ENCODE measurements at places on chromosomes 6 and 20. TPM values are rescaled to one million over a fixed set of nuclear protein-coding genes. Genes with fewer than 3 reads are reported as not detected.

DNA sequence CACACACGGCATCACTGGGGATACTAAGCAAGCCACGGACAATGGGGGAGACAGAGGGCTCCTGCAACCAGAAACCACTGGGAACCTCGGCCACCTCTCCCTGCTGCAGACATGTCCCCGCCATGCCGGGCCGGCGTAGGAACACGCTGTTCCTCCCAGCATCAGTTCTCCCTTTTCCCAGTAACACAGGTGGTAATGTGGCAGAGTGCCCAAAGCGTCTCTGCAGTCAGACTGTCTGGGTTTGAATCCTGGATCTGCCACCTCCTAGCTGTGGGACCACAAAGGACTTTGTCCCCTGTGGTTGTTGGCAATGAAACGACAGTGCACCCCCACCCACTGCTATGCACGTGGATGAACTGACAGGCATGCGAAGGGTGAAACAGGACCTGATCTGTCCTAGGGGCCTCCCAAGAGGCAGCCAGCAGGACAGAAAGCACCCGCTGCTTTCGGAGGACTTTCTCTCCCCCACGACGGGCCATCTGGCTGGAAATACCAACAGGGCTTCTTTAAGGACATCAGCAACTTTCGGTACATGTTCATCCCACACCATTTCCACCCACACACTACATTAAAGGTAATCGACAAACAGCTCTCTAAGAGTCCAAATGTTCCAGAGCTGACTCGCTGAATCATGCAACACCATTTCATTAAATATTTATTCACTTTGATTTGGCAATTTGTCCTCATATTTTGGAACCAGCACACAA is 74.1 kb downstream of the SULF2 start:
- no peak for DNase-seq
- no peaks in the 10 kb centered on the region for H3K4me1 ChIP-seq
- no peak overlapping the region for H3K27ac ChIP-seq
- peaks cover 5% of the 10 kb centered on the region for H3K27me3 ChIP-seq
- no peak overlapping the region for H3K4me3 ChIP-seq

- H3K36me3 ChIP-seq = no peaks in the 10 kb centered on the region
- peak; percentile 87 for DNase-seq
- H3K27me3 ChIP-seq = no peaks in the 10 kb centered on the region
- H3K4me1 ChIP-seq = peaks cover 25% of the 10 kb centered on the region
These were observed 327.5 kb downstream of the SYNE1 start for GRCh38 chr6:152309648-152310047.

DNA sequence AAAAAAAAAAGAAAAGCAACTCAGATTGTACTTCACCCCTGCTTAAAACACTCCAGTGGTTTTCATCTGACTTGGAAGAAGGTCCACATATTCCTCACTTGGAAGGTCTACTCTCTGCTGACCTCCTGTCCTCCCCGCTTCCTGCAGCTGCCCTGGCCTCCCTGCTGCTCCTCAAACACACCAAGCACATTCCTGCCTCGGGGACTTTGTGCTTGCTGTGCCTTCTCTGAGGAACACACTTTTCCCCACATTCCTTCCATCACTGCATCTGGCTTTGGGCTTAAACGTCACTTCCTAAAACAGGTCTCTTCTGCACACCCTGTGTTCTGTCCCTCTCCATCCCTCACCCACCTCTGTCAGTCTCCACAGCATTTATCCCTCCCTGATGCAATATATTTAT is 4.9 kb upstream of the PDYN start:
- H3K36me3 ChIP-seq = no peaks in the 10 kb centered on the region
- peaks cover 25% of the 10 kb centered on the region for H3K27me3 ChIP-seq
- H3K27ac ChIP-seq = no peak overlapping the region

- no peak overlapping the region for H3K4me3 ChIP-seq
- no peak overlapping the region for H3K27ac ChIP-seq
- H3K4me1 ChIP-seq = no peaks in the 10 kb centered on the region
- DNase-seq = no peak
These were observed 146.3 kb downstream of the LY86 start for GRCh38 chr6:6734479-6735465.

DNA sequence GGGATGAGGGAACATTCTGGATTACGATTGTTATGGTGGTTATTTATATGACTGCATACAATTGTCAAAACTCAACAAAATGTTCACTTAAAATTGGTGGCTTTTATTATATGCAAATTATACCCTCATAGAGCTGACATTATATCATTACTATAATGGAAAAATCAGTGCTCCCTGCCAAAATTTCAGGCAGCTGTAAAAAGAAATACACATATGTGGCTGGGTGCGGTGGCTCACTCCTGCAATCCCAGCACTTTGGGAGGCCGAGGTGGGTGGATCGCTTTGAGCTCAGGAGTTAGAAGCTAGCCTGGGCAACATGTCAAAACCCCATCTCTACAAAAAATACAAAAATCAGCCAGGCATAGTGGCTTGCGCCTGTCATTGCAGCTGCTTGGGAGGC is 75.8 kb upstream of the SULF2 start:
- H3K27ac ChIP-seq = no peak overlapping the region
- H3K4me3 ChIP-seq = no peak overlapping the region
- no peaks in the 10 kb centered on the region for H3K36me3 ChIP-seq
- H3K4me1 ChIP-seq = no peaks in the 10 kb centered on the region

GRCh38 chr6:121748376-121748775 is 312.9 kb downstream of the GJA1 start:
- no peaks in the 10 kb centered on the region for H3K4me1 ChIP-seq
- no peak overlapping the region for H3K27ac ChIP-seq
- no peaks in the 10 kb centered on the region for H3K27me3 ChIP-seq

- H3K27ac ChIP-seq = peak overlapping the region; percentile 26
- no peak overlapping the region for H3K4me3 ChIP-seq
- no peaks in the 10 kb centered on the region for H3K27me3 ChIP-seq
- H3K4me1 ChIP-seq = peaks cover 59% of the 10 kb centered on the region
- peaks cover 65% of the 10 kb centered on the region for H3K36me3 ChIP-seq
These were observed 37.0 kb downstream of the SYTL3 start for GRCh38 chr6:158686791-158687381.

DNA sequence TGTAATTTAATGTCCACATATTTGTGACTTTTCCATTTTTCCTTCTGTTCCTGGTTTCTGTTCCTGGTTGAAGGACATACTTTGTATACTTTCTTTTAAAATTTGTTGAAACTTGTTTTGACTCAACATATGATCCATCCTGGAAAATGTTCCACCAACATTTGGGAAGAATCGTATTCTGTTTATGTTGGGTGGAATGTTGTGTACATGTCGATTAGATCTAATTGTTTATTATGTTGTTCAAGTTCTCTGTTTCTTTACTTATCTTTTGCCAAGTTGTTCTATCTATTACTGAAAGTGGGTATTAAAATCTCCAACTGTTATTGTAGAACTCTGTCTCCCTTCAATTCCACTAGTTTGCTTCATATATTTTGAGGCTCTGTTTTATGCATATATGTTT is 27.7 kb upstream of the DUSP22 start:
- H3K36me3 ChIP-seq = no peaks in the 10 kb centered on the region
- no peak overlapping the region for H3K27ac ChIP-seq

Gene DEFB132
- not detected for total RNA-seq

Gene MAP3K5
- total RNA-seq = 4.6 TPM

Gene PPP1R14C
- 0.65 TPM for total RNA-seq
